ENCODE measurements at places on chromosomes 7 and 10.
A peak's percentile ranks its signal among the peaks of the same experiment; 100 is the strongest.

GRCh38 chr7:23357190-23358093, 58.3 kb downstream of the MALSU1 start:
- no peak for DNase-seq

DNA sequence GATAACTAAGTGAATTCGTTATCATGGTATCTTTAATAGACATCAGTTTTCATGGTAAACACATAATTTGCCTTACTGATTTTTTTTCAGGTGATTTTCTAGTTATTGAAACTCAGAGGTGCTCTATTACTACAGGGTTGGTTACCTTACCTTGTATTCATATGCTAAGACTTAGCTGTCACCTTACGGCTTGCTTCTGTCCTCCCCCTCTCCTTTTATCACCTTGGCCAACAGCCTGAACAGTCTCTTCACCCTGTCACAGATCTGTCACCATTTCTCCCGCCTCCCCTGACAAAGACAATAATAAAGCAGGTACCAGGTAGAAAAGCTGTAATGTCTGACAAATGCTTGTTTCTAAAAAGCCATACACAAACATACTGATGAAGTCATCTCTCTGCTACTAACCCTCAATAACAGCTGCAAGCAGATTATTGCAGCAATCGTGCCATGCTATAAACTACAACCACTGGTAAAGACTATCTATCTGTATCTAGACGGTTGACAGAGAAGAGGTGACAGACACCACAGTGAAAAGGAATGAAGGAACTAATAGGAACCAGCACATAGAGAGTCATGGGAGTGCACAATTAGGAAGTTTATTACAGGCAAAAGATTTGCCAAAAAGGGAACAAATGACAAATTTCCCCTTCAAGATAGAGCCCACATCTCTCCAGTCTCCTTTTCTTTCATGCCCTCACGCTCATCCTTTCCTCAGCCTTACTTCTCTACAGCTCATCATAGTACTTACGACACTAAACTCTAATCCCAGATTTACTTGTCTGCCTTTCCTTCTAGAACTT, 57.2 kb downstream of the ARHGAP12 start:
- DNase-seq: no peak

- no peak for DNase-seq
Observed at GRCh38 chr10:122716025-122716424, 16.4 kb upstream of the C10orf120 start.

DNA sequence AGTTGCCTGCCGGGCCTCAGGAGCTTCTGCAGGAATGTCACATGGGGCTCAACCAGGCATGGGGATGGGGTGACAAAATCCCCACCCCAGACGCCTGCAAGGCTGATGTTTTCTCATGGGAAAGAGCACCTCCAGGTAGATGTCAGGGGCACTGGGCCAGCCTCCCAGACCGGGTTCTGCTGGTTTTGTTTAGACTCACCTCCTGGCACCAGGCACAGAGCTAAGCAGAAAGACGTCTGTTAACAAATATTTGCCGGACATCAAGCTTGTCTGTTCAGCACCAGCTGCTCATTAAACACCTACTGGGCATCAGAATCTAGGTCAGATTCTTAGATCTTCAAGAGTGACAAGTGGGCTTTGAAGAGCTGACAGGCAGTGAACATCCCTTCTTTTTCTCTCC, 34.9 kb upstream of the TCERG1L start:
- no peak for DNase-seq

- DNase-seq: no peak
Observed at GRCh38 chr7:154415709-154416399, 363.7 kb downstream of the DPP6 start.

- DNase-seq: no peak
Observed at GRCh38 chr10:60762554-60762953, 15.7 kb upstream of the CDK1 start.

DNA sequence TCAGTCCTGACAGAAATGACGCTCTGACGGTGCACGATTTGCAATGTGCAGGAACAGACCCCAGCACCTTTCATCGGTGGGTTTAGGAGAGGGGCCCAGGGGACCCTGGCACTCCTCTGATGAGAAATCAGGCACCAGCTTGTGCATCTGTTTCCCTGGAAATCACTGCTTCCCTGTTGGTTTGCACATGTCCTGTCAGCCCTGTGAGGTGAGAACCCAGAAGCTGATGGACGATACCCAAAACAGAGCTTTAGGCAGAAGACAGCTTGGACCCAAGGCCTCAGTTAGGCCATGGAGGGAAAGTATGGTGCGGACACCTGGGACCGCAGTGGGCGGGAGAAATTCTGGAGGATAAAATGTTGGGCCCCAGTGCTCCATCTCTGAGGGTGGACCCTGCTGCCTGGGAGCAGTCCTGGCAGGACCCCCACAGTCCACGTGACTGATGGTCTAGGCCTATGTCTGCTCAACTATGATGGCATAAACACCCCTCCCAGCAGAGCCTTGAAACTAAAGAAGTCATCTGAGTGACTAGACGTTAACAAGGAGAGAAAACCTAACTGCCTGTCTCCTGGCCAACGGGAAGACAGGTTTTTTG, 242.8 kb downstream of the PTPRN2 start:
- no peak for DNase-seq

DNA sequence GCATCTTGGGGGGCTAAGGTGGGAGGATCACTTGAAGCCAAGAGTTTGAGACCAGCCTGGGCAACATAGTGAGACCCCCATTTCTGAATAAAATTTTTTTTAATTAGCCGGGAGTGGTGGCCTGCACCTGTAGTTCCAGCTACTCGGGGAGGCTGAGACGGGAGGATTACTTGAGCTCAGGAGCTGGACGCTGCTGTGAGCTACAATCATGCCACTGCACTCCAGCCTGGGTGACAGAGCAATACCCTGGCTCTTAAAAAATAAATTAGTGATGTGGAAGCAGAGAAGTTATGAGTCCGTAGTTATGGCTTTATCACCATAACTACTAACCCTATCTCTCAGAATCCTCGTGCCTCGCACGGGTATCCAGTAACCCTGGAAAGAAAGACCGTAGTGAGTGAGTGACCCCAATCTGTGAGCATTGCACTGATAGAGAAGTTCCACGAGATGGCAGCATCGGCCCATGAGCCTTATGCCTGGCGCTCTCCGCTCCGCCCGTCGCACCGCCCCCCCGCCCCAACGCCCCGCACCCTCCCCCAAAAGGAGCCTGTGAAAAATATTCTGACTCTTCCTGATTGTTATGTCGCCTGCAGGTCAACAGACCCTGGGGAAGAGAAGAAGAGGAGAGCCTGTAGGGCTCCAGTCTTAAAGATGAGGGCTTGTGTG, 4.9 kb upstream of the SLC29A3 start:
- peak; percentile 26 for DNase-seq

GRCh38 chr10:132663666-132664365, 122.1 kb downstream of the NKX6-2 start:
- no peak for DNase-seq

- DNase-seq: no peak
Observed at GRCh38 chr7:33495207-33495606, 365.8 kb downstream of the BBS9 start.

GRCh38 chr10:63477927-63478326, 12.2 kb upstream of the JMJD1C start:
- DNase-seq: no peak

DNA sequence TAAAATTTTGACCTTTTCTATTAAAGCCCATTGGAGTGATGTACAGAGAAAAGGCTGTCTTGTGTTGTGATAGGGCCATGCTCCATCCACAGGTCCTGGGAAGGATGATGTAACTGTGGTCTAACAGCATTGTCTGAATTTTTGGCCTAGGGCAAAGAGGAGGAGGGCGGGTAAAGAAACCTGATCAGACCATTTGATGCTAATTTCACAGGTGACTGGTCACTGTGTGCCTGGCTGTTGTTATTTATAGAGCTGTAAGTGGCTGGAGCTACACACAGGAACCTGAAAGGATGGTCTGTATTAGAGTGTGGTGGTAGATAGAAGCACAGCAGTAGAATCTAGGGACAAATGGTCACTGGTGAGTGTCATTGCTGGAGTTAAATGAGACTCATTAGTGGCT, 182.1 kb downstream of the AUTS2 start:
- DNase-seq: no peak

GRCh38 chr10:115092555-115093285, 445 bp upstream of the ATRNL1 start:
- DNase-seq: no peak

DNA sequence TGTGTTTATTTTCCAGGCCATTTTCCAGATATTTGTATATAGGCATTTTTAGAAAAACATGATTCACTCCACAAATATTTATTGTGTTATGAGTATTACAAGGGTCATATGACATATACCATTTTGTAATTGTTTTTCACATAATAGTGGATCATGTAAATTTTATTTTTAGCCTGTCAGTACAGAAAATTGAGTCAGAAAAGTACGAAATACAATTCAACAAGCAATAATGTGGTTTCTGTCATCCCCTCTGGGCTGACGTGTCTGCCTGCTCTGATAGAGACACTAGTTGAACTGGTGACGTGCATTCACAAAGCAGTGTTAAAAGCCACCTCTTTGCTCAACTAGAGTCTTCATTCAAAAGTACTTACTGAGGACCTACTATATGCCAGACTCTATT, 97.9 kb upstream of the STEAP1B start:
- DNase-seq: peak; percentile 20

DNA sequence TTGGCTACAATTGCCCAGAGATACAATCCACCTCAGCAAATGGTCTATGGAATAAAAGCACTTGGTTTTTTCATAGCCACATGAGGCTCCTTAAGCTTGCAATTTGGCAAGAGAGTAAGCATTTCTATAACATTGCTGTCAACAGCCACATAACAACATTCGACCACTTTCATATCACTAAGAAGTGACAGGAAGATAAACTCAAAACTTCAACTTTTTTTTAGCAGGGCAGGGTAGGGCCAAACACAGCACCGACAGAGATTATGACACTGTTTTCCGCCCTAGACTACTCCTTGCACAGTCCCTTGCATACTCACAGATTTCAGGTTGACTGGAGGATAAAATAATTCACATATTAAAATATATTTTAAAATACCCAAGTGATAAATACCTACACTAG, 185.4 kb downstream of the JAZF1 start:
- DNase-seq: no peak

- no peak for DNase-seq
Observed at GRCh38 chr7:80450621-80451308, 61.1 kb downstream of the GNAT3 start.

DNA sequence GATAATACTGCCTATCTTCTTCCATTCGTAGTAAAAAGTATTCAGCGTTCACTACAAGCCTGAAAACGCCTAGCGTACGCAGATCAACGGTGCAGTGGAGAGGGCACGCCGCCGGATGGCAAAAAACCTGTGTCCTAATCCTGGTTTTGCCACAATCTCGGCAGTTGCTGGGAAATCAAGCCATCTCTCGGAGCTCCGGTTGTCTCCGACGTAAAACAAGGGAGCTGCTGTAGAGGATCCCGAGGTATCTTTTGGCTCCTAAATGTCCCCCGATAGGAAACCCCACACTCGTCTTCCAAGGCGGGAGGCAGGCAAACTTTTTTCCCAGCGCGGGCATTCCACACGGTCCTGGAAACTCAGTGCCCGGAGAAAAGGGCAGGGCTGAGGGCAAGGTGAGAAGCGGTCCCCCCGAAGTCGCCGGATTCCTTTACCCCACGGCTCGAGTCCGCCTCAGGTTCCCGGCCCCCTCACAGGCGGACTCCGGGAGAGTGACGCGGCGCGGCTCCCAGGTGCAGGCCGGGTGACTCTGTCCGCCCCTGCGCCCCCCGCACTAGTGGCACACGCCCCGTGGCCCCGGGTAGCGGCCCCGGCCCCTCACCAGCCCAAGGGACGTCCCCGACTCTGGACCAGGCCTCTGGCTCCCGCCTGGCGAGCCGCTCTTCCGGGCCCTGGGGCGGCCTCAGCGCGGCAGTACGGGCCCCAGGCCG, 649 bp downstream of the IDE start:
- no peak for DNase-seq

- DNase-seq: no peak
Observed at GRCh38 chr7:156975620-156976019, 26.1 kb downstream of the NOM1 start.

DNA sequence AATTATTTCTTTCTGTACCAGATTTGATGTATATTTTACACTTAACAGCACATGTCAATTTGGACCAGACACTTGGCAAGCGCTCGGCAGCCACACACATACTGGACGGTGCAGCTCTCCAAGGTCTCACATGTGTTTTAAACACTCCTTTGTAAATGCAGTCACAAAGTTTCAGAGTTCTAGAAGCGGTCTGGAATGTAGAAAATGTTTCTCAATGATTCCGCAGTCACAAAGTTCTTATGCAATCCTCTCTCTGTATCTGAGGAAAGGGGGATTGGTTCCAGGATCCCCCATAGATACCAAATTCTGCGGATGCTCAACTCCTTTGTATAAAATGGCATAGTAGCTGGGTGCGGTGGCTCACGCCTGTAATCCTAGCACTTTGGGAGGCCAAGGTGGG, 253.0 kb upstream of the GRB10 start:
- DNase-seq: no peak

DNA sequence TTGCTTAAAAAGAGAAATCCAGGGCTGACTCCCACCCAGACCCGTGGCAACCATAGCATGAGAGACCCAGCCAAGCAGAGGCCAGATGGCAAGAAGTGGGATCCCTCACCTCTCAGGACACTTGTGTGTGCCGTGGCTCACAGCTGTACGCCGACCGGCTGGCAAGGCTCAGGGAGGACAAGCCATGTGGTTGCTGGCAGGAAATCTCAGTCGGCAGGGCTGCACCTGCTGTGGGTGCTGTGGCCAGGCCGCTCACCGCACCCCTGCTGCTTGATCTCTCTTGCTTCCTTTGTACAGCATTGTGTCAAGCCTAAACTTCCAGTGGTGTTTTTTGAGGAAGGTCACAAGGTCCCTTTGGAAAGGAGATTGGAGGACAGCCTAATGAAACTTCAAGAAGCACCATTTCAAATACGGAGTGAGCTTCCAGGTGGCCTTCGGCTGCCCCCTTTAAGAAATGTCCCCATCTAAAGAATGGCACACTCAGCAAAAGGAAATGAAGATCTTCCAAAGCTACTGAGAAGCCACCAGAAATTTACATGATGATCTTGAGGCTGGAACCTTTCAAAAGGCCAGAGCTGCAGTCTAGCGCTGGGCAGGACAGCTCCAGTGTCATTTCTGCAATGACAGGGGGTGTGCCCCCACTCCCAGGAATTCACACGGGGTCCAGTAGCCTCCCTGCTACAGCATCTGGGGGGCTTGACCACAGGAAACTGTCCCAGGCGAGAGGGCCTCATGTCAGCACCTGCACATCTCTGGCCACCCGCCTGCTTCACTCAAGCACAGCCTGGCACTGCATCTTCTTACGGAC, 409.0 kb upstream of the MGMT start:
- no peak for DNase-seq

- DNase-seq: no peak
Observed at GRCh38 chr10:126977216-126977615, 72.0 kb downstream of the DOCK1 start.

Measured in HFF-Myc (cell line).